ENCODE measurements at places on chromosomes 6 and 20.

DNA sequence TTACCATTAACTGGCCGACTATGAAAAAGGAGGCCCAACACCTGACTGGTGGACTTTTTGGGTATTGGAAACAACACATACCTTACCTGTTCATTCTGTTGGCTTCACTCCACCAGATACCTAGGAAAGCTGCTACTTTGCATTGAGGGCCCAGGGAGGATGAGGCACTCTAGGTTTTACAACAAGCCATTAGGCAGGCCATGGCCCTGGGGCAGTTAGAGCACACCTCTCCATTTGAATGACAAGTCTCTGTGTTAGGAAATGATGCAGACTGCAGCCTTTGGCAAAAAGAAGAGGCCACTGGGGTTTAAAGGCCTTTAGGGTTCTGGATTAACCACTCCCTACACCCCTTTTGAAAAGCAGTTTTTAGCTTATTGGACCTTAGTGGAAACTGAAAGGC, 144.3 kb downstream of the OR2B2 start:
- DNase-seq = no peak

DNA sequence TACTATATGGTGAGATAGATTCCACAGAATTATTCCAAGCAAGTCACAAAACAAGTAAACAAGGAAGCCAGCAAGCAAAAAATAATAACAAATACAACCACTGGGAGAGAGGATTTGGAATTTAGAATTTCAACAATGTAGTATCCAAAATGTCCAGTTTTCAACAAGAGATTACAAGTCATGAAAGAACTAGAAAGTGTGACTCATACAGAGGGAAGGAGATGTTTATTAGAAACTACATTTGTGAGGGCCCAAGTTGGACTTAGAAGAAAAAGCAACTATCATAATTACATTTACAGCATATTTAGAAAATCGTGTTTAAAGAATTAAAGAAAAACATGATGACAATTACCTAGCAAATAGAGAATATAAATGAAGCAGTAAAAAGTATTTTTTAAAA, 494.6 kb upstream of the ID4 start:
- DNase-seq = no peak

DNA sequence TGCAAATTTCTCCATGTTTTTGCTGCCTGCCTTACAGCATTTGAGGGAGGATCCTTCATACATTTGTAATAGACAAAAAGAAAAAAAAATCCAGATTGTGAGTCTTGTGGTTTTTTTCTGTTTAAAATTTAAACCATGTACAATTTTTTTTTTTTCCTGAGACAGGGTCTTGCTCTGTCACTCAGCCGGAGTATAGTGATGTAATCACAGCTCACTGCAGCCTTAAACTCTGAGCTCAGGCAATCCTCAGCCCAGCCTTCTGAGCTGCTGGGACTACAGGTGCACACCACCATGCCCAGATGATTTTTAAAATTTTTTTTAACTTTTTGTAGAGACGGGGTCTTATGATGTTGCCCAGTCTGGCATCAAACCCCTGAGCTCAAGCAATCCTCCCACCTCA, 97.0 kb downstream of the GCLC start:
- DNase-seq = no peak

GRCh38 chr6:160117137-160117536, 4.5 kb upstream of the SLC22A1 start:
- no peak for DNase-seq

DNA sequence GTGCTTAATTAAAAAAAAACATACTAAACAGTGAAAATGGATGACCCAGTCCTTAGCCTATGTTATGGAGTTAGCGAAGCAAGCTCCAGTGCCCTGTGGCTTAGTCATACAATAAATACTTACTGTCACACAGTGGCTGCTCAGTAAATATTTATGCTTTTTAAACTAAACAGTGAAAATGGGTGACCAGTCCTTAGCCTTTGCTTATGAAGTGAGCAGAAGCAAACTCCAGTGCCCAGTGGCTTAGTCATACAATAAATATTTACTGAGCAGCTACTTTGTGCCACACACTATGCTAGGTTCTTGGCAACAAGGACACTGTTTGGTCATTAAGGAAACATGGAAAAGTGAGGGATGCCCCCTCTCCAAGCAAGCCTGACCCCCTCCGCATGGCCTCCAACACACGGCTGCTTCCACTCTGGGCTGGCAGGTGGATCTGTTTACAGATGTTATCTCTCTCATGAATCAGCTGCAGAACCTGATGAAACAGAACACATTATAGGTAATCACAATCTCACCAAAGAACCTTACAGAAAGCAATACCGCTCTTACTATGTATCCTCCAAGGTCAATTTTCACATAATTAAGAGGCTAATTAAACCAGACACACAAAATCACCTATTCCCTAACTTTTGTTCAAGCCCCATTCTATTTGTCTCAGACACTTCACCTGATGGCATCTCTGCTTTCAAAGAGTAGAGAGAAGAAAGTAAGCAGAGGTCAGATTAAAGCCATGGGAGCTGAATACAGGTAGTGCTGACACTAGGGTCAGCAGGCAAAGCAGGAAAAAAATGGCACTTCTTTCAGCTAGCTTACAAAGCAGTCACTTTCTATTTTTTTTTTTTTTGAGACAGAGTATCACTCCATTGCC, 27.3 kb downstream of the CDK5RAP1 start:
- DNase-seq = no peak

DNA sequence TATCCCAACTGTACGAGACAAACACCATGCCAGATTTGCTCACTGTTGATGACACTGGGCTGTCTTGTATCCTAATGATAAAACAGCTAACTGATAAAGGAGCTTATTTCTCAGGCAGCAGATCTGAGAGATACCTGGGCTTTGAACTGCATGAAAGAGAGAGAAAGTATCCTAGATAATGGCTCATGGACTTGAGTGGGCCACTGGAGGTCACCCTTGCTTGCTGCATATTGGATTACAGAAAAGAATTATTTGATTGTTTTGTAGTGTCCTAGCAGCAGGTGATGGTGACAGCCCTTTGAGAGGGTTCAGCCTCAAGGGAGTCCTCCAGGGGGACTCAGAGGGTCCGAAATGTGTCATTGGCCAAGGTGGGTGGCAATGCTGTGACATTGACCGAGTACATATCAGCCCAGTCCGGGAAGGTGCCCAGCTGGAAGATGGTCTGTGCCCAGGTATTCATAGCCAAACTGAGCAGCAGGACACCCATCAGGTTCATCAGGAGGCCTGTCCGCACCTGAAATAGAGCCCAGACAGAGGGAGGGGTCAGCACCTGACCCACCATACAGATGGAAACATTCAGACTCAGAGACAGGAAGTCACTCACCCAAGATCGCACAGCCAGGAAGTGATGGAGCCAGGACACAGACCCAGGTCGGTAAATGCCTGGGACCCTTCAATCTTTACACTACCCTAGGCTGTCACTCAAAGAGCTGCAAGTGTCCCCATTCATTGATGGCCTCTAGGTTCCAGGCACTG, 9.4 kb upstream of the OCSTAMP start:
- DNase-seq = no peak

GRCh38 chr20:62795023-62795761, 1.1 kb upstream of the MRGBP start:
- peak; percentile 72 for DNase-seq

DNA sequence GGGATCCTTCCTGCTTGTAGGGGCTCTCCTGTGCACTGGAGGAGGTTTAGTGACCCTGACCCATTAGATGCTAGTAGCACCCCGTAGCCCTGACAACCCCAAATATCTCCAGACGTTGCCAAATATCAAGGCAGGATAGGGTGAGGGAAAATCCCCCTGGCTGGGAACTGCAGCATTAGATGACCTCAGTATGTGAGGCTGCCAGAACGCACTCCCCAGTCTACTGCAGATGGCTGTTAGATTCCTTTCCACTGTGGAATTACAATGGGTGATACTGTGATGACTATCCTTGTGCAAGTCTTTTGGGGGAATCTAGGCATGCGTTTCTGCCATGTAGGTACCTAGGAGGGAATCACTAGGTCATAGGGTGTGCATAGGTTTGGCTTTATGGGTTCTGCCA, 226.3 kb upstream of the KCNG1 start:
- DNase-seq = no peak

- DNase-seq = peak; percentile 54
Measured at GRCh38 chr6:34341481-34341971, 50.9 kb downstream of the NUDT3 start.

DNA sequence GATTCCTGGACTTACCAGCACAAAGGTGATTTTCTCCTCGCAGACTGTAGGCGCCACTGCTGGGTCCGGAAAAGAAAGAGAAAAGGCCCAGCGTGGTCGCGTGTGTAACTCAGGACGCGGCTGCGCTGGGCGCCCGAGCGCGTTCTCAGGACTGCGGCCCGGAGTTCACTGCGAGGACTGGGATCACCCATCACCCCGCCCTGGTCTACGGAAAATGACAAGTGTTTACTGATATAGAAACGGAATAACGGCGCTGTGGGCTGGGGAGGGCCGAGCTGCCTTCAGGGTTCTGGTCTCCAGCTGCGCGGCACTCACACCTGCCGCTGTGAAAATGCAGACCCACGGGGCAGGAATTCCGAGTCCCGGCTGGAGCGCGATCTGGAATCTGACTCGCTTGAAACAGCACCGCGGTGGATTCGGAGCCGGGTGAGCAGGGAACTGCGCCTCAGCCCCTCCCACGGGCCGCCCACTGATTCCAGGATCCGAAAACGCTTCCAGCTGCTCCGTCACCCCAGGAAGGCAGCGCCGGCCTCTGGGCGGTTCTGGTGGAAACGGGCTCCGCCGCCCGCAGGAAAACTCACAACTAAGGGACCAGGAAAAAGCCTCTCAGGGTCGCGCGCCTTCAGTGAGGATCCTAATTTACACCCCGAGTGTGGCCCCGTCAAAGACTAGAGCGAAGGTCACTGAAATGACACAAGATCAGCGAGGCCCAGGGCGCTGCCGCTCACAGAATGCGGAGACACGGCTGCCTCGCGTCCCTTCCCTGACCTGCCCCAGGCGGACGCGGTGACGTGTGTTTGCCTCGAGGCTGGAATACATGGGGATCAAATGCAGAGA, 34.5 kb downstream of the HLA-A start:
- peak; percentile 89 for DNase-seq

- DNase-seq = no peak
Measured at GRCh38 chr6:105745464-105746129, 340.5 kb upstream of the PRDM1 start.

DNA sequence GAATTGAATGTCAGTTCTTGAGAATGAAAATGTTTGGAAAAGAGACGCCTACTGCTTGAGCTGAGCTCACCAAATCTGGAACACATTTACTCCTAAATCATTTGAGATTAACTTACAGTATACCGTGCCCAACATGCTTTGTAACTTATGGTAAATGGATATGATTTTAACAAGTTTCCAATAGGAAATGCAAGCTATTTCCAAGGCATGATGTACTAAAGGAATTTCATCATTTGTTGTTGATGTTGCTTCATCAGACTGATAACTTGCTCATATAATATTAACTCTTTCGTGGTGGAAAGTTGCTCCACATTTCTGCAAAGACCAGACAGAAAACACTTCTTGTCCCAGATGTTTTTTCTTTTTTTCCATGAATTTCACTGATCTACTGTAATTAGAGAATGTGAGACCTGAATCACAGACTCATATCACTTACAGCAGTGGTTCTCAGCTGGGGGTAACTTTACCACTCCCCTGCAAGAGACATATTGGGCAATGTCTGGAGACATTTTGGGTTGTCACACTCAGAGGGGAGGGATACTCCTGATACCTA, 116.6 kb upstream of the TRAF3IP2 start:
- DNase-seq = peak; percentile 36

DNA sequence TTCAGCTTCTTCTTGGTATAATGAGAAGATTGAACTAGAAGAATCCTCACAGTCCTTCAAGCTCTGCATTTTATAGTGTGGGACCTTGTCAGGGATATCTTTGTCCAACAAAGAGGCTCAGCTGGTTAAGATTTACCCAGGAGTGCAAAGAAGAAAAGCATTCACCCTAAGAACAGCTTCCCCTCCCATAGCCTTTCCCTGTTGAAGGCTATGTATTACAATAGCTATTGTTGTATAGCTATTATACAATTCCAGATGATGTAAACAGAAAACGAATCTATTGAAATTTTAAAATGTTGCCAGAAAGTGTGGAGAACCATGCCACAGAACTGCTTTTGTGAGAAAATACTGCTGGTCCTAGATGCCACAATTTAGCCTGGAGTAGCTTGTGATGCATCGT, 85.5 kb upstream of the CNKSR3 start:
- no peak for DNase-seq

DNA sequence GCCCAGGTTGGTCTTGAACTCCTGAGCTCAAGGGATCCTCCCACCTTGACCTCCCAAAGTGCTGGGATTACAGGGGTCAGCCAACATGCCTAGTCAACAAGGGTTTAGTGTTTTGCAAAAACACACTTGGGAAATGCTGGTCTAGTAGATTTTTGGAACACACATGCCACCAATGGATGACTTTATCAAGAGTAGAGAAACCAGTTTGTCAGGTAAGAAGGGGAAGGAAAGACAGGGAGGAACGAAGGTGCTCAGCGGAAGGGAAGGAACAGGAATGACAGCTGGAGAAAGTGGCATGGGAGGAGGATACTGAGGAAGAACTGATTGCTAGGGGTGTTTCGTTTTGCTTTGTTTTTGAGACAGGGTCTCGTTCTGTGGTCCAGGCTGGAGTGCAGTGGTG, 15.6 kb upstream of the SEC63 start:
- no peak for DNase-seq

GRCh38 chr20:46164254-46164653, 46.1 kb downstream of the CD40 start:
- DNase-seq = no peak

DNA sequence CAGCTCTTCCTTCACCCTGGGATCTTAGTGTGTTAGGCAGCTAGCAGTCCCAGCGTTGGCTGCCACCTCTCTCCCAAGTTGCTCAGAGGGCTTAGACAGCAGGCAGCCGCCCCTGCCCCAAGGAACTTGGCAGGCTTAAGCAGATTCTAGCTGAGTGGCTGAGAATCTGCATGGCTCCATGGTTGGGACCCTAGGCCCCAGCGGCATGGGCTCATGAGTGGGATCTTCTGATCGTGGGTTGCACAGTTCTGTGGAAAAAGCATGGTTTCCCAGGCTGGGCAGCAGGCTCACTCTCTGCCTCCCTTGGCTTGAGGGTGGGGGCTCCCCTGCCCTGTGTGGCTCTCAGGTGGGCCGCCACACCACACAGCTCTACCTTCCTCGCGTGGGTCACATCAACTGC, 1624.9 kb downstream of the GRIK2 start:
- DNase-seq = no peak

GRCh38 chr20:8121666-8122065, 10.4 kb upstream of the PLCB1 start:
- DNase-seq = no peak

- DNase-seq = no peak
Measured at GRCh38 chr6:4459996-4460395, 316.2 kb upstream of the CDYL start.
